ENCODE measurements at places on chromosomes 7 and 10. TPM values are rescaled to one million over a fixed set of nuclear protein-coding genes. Genes with fewer than 3 reads are reported as not detected.

The PNLIPRP1 gene
- total RNA-seq = not detected

The LRGUK gene
- 0.76 TPM for total RNA-seq

The TUBAL3 gene
- under 0.01 TPM for total RNA-seq

The ARHGAP22 gene
- 29.9 TPM for total RNA-seq

The RSPH10B gene
- total RNA-seq = not detected

The RSPH10B2 gene
- not detected for total RNA-seq

The VAX1 gene
- total RNA-seq = not detected

The ARL3 gene
- total RNA-seq = 8.4 TPM

The RAB19 gene
- 0.46 TPM for total RNA-seq

The EPO gene
- not detected for total RNA-seq

The CC2D2B gene
- 0.32 TPM for total RNA-seq

The CNPY1 gene
- total RNA-seq = not detected

The CALHM2 gene
- total RNA-seq = 9.9 TPM

The KLHL7 gene
- total RNA-seq = 44.2 TPM

The PNLIP gene
- not detected for total RNA-seq

The HOXA2 gene
- 0.15 TPM for total RNA-seq

The HOXA6 gene
- total RNA-seq = 2.6 TPM

The PON1 gene
- total RNA-seq = not detected

The SUN3 gene
- total RNA-seq = not detected

The TRIM73 gene
- total RNA-seq = 0.32 TPM

The PTPN20 gene
- 1.2 TPM for total RNA-seq

The LUC7L2 gene
- 31.5 TPM for total RNA-seq

All from epithelial cell of umbilical artery (primary cell).